ENCODE measurements at places on chromosomes 4 and X.

GRCh38 chr4:80963051-80963450, 67.5 kb upstream of the BMP3 start:
- no peak for DNase-seq

DNA sequence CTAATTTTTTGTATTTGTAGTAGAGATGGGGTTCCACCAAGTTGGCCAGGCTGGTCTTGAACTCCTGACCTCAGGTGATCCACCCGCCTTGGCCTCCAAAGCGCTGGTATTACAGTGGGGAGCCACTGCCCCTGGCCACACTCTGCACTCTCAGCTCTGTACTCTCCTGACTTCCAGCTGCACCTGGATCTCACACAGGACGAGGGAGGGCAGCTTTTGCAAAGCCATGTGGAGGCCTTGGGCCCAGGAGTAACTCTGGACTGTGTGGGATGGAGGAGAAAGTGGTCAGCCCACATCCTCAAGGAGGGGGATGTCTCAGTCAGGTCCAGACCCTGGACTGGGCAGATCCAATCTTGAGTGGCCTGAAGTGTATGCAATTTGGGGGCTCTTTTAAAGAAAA, 23.0 kb downstream of the NAT8L start:
- no peak for DNase-seq

- no peak for DNase-seq
Measured at GRCh38 chr4:182918044-182918607, 940 bp upstream of the DCTD start.

GRCh38 chrX:110086916-110087484, 84.1 kb downstream of the TMEM164 start:
- DNase-seq: no peak
